ENCODE measurements at places on chromosomes 16 and 17.

GRCh38 chr16:86791287-86792035, 213.1 kb downstream of the FOXL1 start:
- DNase-seq = no peak

GRCh38 chr16:87835882-87836331, 33.4 kb downstream of the SLC7A5 start:
- DNase-seq = no peak

- DNase-seq = no peak
Measured at GRCh38 chr16:845351-845745, 44.8 kb upstream of the GNG13 start.

DNA sequence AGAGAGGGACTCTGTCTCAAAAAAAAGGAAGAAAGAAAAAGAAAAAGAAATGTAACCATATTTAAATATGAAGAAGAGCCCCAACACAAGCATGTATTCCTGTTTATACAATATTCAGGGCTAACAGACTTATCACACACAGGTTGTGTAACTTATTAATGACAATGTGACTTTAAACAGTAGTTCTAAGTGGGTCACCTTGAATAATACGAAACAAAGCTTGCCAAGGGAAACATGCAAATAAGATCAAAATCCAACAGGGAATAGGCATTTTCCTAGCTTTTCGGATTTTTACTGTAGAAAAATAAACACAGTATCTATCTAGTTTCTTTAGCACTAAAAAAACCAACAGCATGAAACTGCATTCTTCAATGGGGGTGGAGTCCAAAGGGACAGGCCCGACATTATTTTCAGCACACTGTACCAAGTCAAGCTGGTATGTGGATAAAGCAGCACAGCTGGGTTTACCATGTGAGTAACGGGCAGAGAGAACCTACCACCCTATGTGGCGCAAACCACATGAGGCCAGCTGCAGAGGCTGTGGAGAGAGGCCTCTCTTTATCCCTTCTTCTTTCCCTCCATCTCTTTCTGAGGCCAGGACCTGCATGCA, 45.3 kb downstream of the TOM1L2 start:
- DNase-seq = no peak

- DNase-seq = no peak
Measured at GRCh38 chr16:4583906-4584305, 27.8 kb downstream of the C16orf96 start.

Measured in anterior cingulate cortex (tissue), 58 donors.